Neuronal stem cell (in vitro differentiated cells): ENCODE measurements at places on chromosomes 4 and X.

DNA sequence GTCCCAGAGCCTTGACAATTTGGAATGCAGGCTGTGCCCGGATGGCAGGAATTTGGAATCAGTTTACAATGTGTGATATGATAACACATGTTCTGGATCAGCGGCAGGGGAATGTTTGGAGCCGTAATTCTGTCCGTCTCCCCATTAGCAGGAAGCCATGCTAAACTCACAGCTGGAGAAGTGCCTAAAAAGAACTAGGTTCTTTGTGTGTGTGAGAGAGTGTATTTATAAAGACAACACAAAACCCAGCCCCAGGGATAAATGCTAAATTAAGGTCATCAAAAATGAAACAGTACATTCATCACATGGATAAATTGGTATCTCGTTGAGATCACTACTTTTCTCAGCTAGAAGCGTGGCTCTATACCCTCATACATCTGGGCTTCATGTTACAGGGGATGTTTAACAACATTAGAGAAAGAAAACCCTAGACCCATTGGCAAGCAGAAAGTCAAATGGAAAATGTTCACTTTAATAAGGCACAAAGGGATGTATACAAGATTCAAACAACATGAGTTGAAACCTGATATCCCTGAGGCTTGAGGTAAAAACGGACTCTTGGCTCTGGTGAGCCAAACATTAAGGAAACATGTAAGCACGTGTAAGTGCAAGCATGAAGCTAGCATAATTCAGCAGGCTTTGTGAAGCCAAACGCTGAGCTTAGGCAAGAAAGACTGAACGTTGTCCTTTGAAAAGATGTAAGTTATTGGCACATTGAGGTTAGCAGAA, 18.0 kb upstream of the TMEM131L start:
- no peak for DNase-seq

DNA sequence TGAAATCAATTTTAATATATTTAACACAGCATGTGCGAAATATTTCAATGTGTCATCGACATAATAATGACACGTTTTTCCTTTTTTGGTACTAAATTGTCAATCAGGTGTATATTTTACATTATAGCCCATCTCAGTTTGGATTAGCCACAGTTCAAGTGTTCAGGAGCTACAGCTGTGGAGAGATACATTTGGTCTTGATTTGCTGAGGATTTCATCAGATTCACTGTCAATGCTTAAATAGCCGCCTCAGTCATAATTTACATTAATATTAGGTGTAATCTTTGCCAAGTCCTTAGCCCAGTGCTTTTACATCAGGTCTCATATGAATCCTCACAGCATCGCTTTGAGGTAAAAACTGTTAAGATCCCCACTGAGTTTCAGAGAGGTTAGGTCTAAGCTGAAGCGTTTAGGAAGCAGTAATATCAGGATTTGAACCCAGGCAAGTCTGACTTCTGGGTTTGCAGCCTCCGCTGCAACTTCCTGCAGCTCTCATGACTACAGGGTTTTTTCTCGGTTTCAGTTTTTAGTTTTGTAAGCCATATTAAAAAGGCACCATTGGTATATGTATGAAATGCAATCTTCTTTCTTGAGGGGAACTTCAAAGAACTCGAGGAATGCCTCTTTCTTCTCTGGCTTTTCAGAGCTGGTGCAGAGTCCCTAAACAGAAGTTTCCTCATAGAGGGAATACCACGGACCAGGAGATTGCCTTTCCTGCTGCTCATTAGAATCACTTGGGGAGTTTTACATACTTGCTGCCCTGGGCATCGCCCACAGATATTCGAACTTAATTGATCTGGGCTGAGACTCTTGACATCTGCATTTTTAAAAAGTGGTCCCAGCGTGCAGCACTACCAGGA, 6.4 kb downstream of the MTM1 start:
- no peak for DNase-seq

DNA sequence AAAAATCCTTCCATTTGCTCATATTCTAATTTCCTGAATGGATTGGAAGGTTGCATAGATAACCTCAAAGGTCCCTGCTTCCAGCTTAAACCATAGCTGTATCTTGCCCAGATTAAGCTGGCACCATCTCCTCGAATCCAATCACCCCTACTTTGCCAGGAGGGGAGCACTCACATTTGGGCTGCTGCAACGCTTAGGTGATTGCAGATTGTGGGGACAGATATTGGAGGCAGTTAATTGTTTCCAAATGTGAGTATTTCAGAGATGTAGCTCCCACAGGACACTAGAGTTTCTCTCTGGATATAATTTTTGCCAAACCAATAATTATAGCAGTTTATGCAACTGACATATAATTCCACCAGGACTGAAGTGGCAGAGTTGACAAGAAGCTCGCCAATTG, 53.5 kb upstream of the ACSL1 start:
- DNase-seq, result no peak

DNA sequence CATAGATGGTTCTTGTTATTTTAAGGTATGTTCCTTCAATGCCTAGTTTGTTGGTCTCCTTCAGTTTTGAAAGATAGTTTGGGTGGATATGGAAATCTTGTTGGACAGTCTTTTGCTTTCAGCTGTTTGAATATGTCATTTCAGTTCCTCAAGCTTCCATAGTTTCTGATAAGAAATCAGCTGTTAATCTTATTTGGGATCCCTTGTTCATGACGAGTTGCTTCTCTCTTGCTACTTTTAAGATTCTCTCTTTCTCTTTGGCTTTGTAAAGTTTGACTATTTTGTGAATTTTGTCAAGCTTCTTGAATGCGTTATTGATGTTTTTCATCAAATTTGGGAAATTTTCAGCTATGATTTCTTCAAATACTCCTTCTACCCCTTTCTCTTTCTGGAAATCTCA, 129.5 kb downstream of the GNL3L start:
- DNase-seq, result no peak

GRCh38 chr4:7778510-7779431, 160.9 kb downstream of the AFAP1 start:
- DNase-seq, result no peak

DNA sequence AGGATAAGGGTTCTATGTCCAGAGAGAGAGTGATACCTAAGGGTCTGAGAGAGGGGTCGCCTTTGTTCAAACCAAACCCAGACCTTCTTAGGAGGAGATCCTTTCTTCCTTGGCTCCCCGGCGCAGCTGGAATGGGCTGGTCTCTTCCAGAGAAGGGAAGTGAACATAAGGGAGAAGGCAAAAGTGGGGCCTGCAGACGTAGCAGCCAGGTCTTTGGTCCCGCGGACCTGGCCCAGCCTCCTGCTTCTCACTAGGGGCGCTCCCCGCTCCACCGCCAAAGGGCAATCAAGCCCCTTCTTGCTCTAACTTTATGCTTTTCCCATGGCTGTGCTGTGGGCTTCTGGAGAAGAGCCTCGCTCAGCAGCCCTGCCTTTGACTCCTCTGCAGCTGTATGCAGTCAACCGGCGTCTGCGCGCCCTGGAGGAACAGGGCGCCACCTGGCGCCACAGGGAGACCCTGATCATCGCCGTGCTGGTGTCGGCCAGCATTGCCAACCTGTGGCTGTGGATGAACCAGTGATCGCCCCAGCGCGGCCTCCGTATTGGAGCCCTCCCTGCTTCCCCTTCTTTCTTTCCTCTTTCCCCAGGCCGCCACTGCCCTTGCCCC, 6.5 kb downstream of the FATE1 start:
- peak; percentile 27 for DNase-seq
